ENCODE measurements at places on chromosomes 12 and 14.

DNA sequence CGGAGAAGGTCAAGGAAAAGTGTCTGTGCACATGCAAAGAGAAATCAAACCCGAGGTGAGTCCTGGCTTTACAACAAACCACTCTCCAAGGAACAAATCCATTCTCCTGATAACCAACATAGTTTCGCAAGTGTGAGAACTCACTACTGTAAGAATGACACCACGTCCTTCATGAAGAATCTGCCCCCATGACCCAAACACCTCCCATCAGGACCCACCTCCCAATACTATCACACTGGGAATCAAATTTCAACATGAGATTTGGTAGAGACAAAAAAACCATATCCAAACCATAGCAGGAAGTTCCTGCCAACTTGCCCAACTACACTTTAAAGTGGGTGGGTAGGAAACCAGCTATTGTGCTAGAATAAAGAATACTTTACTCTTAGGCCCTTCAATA is 2.4 kb upstream of the ERC1 start:
- DNase-seq, result no peak

DNA sequence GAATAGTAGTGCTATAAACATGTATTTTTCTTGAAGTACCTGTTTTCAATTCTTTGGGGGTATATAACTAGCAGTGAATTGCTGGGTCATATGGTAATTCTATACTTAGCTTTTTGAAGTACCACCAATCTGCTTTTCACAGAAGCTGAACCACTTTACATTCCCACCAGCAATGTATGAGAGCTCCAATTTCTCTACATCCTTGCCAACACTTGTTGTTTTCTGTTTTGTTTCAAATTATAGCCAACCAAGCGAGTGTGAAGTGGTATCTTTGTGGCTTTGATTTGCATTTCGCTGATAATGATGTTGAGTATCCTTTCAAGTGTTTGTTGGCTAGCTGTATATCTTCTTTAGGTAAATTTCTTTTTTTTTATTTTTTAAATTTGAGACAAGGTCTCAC is 95.7 kb downstream of the PAPLN start:
- DNase-seq, result no peak

DNA sequence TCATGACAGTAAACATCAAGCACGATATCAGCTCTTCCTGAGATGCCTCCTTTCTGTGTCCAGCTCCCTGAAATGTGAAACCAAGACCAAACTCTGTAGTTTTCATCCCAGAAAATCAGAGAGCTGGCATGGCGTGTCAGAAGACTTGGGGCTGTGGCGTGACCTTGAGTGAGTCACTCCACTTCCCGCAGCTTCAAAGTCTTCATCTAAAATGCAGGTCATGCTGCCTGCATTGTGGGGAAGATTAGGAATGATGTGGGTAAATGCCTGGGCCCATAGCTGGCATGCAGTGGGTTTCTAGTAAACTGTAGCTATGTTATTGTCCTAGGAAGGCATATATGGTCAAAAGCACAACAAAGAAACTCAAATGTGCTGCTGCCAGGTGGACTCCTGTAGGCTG is 28.8 kb downstream of the OAS2 start:
- no peak for DNase-seq

- no peak for DNase-seq
Observed at GRCh38 chr14:20627346-20628027, 14.0 kb downstream of the OR6S1 start.

Measured in posterior cingulate gyrus (tissue), 11 donors.